Psoas muscle (tissue), 8 donors: ENCODE measurements at places on chromosomes 5 and 9. TPM values are rescaled to one million over a fixed set of nuclear protein-coding genes. Genes with fewer than 3 reads are reported as not detected.

BTNL8 gene
- total RNA-seq: 0.46 TPM

DNA sequence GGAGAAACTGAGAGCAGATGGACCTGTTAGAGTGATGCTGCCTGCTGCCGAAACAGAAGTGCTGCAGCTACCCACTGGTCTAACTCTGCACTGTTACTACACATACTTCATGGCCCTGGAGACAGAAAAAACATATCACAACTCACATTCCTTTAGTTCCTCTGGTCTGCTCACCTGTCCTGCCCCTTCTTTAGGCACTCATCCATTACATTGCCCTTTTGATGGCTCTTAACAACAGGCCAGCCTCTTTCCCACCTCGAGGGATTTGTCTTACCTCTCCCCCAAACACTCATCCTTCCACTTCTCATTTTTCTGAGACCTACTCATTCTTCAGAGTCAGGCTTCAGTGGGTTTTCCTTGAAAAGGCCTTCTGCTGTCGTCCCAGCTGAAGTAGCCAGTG, 49.2 kb downstream of the KCTD16 start:
- DNase-seq: no peak

TAF11L5 gene
- not detected for total RNA-seq

UBE2QL1 gene
- 96.2 TPM for total RNA-seq
